ENCODE measurements at places on chromosomes 12 and 14.
A peak's percentile ranks its signal among the peaks of the same experiment; 100 is the strongest.

DNA sequence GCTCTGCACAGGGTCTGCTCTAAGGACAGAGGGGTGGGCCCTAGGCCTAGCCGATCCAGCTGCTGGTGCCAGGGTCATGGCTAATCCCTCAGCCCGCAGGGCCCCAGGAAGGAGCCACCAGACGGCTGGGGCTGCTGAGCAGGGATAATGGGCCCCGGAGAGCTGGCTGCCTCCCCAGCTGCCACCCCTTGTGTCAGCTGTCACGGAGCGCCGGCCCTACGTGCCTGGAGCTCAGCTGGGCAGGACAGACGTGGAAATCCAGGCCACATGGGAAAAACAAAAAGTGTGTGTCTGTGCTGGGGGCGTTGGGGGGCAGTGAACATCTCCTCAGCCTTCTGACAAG is 36.2 kb downstream of the CHGA start:
- DNase-seq: peak; percentile 83

DNA sequence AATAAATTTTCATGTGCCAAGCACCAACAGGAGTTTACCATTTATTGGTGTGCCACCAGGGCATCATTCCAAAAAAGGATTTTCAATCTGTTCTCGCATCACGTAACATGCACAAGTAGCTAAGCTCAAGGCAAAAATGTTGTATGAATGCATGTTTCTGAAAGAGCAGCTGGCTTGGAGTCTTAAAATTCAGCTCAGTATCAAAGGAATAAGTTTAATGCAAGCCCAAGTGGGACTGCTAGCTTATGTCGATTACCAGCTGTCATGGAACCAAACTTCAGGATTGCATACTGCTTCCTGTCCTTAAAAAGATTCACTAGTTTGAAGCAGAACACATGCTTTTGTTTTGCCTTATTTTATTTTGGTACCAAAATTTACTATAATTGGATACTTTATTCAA is 437.0 kb downstream of the FSCB start:
- DNase-seq: no peak

DNA sequence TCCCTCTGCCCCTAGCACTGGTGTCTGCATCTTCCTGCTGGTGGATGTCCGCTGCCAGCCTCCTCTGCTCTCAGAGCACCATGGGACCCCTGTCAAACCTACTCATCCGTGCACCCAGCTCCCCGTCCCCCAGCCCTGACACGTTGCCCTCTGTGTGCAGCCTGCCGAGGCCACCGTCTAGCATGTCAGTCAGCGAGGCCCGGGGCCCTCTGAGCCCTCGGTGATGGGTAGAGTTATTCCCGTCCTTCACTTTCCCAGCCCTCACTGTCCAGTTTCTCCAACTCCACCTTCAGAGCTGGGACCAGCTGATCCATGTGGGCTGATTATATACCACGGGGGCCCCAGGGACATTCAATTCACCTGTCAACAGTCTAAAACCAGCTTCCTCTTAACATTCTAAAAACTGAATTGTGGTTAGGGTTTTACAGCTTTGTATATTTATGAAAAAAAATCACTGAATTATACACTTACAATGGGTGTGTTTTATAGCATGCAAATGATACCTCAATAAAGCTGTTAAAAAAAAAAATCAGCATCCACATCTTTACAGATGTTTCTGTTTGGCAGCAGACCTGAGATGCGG is 61.3 kb downstream of the CCDC88C start:
- DNase-seq: no peak

DNA sequence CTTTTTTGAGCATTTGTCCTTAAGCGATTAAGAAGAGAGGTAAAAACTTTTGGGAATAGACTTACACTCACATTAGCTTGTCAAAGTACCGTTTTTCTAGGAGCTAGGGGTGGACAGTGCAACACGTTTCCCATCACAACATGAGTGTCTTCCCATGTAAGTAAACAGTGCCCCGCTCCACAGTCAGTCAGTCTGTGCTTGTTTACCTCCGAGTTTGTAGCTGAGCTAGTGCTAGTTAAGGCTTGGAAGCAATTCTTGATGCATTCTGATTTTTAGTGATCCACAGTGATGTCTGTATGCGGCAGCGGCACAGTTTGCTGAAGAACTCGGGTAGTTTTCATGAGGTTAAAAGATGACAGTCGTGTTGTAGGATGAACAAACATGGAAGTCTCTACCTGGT is 941 bp downstream of the ZDHHC17 start:
- peak; percentile 37 for DNase-seq

- DNase-seq: no peak
These were observed 303.5 kb upstream of the SFSWAP start for GRCh38 chr12:131407221-131408035.

- DNase-seq: no peak
These were observed 48.1 kb downstream of the BEGAIN start for GRCh38 chr14:100539003-100539660.

DNA sequence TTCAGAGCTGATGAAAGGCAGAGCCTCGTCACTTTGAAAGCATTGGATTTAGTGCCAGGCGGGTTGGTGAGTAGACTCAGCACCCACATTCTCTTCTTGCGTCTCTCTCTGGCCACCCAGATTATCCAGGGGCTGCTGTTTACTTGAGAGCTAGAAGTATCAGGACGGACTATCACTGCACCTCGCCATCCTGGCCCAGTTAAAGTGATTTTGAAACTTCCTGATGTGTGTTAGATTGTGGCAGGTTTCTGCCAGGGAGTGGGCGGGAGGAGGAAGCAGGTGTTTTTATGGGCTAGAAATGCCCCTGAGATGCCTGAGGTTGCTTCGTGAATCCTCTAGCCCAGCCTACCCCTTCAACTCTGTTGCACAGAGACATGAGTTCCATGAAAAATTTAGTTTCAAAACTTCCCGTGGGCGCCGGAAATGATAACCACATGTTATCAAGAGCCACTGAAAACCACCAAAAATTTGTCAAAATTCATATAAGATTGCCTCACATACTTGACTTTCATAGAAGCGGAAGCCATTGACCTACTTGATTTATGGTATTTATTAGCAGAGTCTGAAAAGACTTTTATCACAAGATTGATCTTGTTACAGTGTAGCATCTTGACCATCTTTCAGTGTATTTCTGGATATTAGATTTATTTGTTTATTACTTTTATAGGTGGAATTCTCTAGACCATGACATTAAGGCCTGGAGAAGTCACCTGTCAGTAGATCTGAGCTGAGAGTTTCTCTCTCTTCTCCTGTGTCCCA is 466.0 kb downstream of the RAD51B start:
- DNase-seq: no peak

DNA sequence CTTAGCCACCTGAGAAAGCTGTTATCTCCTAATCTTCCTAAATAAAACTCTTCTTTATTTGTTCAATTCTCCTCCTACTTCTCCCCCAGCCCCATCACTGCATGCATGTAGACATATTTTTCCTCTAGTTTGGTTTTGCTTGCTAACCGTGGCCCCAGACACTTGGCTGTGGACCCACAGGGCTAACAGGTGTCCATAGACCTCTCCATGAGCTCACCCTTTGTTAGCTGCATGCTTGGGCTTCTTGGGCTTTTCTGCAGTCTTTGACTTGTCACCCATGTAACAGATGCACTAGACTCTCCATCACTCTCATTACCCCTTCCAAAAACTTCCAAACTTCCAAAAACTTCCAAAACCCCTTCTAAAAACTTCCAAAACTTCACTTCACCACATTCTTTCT is 59.2 kb upstream of the PLEKHA5 start:
- no peak for DNase-seq

GRCh38 chr14:75849300-75849895 is 132.4 kb downstream of the TGFB3 start:
- DNase-seq: no peak

DNA sequence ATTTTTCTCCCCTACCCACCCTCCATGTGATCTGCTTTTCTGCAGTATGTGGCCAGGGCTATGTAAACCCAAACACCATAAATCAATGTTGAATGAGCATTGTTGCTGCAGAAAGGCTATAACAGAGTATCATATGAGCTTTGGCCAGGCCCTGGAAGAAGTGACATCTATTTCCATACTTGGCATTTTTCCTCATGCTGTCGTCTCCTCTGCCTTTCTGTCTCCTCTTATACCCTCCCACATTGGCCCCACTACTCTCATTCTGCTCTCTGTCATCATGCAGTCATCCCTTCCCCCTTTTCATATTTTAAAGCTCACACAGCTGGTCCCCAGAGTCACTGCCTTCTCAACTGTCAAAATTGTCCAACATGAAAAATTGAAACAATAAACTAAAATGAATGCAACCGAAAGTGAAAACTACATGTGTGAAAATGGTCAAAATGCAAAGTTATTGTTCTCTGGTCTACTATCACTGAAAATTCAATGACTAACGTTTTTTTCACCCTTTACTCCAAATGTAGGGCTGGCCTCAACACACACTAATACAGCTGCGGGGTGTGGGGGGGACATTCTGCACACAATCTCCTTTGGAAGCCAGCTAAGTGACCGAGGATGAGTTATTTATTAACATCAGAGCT is 290.7 kb upstream of the TMPO start:
- no peak for DNase-seq

GRCh38 chr14:42112108-42112507 is 505.4 kb downstream of the LRFN5 start:
- no peak for DNase-seq

GRCh38 chr14:55458800-55459515 is 18.5 kb upstream of the TBPL2 start:
- DNase-seq: no peak

DNA sequence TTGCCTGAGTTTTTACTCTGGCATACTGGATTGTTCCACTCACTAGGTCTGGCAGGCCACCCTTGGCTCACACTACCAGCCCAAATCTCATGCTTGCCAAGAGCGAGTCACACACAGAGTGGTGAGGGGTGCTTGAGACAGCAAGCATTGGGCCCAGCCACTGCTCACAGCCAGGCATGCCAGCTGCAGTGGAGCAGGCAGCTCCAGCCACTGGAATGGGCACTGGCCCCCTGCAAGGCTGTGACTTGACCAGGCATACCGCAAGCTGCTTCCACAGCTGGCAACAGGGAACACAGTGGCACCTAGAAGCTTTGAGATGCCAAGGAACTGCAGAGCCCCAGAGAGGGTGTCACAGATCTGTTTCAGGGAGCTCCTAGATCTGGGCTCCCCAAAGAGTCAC is 488.5 kb downstream of the LRFN5 start:
- no peak for DNase-seq

DNA sequence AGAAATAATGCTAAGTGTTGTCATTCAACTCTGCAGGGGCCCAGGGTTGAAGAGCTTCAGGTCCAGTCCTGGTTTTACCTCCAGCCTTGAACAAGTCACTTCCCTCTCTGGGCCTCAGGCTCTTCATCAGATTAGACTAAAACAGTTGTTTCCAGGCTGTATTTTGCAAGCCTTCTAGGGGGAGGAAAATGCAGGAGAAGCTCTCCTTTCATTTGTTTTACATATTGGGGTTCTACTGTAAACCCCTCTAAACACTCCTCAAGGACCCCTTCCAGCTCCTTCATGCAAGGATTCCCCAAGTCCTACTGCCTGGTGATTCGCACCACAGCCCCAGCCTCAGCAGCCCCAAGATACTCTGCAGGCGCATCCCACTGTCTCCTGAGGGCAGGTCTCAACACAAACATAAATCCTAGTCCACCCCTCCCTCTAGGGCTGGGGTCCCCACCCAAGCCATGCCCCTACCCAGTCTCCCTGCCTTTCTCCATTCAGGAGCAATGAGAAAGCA is 2.7 kb downstream of the SDR9C7 start:
- peak; percentile 2 for DNase-seq

DNA sequence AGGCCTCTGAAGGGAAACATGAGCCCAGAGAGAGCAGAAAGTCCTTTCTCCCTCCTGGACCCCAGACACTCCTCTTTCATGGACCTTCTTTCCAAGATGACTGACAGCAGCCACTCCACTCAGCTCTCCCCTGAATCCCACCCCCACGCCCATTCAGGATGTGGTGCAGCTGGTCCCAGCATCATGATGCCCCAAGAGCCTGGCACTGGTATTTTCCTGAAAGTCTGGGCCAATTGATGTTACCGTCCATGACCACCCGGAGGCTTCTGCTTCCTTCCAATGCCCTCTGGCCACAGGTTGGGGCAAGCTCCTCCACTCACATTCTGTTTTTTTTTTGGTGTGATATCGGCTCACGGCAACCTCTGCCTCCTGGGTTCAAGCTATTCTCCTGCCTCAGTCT is 112.6 kb downstream of the CALM1 start:
- no peak for DNase-seq

DNA sequence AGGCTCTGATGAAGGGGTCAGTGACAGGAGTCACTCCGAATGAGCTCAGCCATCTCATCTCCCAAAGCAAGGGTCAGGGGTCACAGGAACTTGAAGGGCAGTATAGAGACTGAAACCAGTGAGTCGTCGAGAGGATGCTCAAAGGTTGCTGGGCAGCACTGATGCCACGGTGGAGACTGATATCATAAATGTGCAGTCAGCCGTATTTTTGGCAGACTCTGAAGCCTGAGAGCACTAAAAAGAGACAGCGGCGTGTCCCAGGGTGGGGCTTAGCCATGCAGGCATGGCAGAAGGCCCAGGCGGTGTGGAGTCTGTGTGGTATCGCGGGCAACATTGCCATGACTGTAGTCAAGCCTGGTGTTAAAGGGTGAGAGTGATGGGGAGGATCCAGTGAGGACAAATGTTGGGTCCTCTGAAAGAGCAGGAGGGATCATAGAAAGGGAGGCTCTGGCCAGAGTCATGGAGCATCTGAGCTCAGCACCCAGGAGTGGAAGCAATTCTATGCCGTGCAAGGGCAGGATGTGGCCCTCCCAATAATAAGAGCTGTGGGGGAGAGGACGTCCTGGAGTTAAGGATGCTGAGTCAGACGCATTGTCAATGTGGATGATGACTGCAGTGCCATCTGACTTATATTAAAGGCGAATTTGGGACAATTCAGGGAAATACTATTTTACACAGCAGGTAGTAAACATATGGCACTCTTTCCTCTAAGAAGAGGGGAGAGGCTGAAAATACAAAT is 241.2 kb upstream of the FKBP4 start:
- peak; percentile 29 for DNase-seq

DNA sequence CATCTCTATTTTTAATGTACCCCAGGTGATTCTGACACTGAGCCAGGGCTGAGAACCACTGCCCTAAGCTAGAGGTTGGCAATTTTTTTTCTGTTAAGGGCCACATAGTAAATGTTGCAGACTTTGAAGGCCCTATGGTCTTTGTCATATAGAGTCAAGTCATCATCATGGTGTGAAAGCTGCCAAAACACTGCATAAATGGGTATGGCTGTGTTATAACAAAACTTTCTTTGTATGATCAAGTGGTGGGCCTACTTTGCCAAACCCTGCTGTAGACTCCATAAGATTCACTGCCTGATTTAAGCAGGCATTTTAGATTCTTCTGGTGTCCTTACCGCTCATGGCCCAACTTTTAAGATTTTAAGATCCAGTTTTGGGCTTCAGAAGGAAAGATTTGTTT is 76.8 kb downstream of the CLMN start:
- peak; percentile 42 for DNase-seq

DNA sequence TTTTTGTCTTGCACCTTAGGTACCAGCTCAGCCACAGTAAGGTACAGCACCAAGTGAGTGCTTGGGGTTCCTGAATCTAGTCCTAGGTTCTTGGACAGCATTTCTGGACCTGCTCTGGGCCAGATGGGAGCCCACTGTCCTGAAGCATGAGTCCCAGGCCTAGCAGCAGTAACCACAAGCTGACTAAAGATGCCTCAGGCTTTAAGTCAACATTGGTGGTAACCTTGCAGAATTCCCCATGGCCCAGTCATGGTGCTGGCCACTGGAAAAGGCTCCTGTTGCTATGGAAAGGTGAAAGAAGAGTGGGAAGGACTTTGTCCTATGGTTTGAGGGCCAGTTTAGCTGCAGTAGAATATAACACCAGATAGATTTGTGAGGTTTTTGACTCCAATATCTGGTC is 86.9 kb upstream of the CLEC14A start:
- no peak for DNase-seq
